Gastrocnemius medialis (tissue), 4 donors: ENCODE measurements at places on chromosomes 7 and 10. TPM values are rescaled to one million over a fixed set of nuclear protein-coding genes. Genes with fewer than 3 reads are reported as not detected.

DNA sequence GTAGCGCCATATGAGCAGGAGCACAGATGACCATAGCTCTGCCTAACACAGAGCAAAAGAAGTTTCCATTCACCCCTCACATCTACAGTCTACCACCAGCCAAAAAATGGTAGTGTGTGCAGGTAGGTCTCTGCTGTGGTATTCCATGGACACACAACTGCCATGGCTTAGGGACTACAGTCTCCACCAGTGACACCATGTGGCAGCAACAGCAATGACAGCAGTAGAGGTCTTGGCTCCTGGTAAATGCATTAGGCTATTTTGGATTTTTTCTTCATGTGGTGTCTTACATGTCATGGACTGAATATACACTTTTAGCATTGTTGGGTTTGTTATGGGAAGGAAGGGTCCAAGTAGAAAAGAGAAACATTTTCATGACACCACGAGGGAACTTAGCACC is 70.1 kb upstream of the CABCOCO1 start:
- DNase-seq: no peak

MYO1G gene
- 1.4 TPM for total RNA-seq

DNA sequence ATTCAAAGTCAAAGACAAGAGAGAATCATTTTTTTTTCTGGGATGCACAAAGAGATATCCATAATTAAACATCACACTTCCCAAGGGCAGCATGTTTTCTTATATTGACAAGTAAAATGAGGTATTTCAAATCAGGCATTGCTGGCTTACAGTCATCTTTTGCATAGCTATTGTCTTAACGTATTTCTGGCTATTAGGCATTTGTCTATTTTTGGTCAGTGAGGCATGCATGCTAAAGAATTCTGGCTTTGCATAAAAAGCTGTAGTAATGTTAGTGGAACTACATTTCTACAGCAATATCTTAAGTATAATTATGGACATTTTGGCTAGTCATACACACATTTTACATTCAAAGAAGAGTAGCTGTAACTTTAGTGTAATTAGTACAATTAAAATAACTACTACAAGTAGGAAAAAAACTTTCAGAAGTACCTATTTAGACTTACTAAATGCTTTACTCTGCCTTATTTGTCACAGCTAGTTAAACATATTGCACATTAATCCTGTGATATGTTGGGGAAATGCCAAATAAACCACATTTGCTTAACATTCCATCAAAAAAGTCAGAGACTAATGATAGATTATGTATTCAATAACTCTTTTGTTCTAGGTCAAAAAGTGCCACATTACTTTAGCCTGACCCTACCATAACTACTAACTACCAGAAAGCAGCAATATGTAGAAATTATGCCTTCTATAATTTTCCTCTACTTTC is 76.4 kb downstream of the RELN start:
- no peak for DNase-seq

GRCh38 chr7:7005303-7005702 is 177.0 kb upstream of the C1GALT1 start:
- no peak for DNase-seq

GIMAP6 gene
- total RNA-seq: 8.5 TPM

DNA sequence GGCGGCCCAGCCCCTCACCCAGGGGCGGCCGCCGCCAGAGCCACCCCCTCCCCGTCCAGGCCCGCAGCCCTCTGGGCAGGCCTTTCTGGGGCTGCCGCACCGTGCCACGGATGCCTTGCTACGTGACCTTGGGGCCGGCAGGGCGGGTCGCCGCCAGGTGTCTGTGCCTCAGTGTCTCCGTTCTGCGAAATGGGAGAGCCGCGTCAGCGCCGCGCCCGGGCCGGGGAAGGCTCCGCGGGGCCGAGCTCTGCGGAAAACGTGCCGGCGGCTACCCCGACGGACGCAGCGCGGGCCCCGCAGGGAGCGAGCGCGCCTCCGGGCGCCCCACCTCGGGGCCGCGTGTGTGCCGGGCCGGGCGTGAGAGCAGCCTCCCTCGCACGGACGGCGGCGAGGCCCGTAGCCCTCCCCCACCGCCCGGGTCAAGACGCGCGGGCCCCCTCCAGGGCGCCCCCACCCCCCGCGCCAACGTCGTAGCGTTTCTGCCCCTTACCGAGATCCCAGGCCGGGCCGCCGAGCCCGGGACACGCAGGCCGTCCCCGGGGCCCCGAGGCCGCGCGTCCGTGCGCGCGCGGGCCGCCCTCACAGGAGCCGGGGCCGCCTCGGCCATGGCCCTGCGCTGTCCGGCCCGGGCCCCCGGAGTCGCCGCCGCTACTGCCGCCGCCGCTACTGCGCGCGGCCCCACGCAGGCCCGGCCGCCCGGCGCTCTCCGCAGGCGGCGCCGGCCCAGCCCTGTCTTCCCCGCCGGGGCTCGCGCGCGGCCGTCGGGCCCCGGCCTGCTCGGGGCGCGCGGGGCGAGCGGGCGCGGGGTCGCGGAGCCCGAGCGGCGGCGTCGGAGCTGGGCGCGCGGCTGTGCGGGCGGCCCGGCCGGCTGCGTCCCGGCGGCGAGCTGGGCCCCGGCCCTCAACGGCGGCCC is 1.1 kb downstream of the ZNF777 start:
- no peak for DNase-seq

NRCAM gene
- 0.23 TPM for total RNA-seq

GRCh38 chr7:4862156-4862555 is 326 bp upstream of the PAPOLB start:
- DNase-seq: no peak

GRCh38 chr10:132306864-132307751 is 642 bp downstream of the STK32C start:
- no peak for DNase-seq

GRCh38 chr7:117212969-117213877 is 109.6 kb downstream of the WNT2 start:
- DNase-seq: no peak

DNA sequence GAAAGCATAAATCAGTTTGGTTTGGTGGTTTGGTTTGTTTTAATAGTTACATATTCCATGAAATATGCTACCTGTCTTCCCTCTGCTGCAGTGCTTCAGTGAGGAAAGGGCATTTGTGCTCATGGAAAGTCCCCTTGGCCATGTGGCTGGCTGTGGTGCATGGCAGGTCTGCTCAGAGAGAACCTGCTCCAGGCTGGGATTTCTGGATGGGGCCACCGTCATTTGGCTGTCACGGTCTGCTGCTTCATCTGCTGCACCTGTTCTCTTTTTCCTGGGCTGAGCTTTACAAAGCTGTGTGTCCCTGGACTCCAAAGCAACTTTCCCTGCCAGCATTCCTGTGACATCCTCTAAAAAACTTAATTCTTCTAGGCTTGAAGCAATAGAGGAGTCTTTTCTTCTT is 8.9 kb downstream of the CDK14 start:
- peak; percentile 63 for DNase-seq

- DNase-seq: no peak
Observed at GRCh38 chr10:119663866-119664698, 12.9 kb downstream of the BAG3 start.

CPN1 gene
- not detected for total RNA-seq
